ENCODE measurements at places on chromosomes 7 and 10.

DNA sequence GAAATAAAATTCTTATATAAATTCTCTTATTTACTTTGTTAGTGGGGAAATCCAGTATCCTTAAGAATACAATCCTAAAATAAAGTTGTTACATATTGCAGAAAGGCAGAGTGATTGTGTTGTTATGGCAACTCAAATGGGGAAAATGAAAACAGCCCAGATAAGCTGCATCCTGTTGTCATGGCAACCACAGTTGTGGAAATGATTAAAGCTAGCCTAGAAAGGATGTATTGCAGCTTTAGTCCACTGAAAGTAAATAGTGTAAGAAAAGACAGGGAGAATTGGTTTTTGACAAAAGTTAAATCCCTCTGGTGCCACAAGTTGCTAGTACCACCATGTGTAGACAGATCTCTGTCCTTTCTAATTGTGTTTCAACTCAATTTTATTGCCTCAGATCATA lies 43.2 kb downstream of the BTRC start:
- DNase-seq: peak; percentile 50

DNA sequence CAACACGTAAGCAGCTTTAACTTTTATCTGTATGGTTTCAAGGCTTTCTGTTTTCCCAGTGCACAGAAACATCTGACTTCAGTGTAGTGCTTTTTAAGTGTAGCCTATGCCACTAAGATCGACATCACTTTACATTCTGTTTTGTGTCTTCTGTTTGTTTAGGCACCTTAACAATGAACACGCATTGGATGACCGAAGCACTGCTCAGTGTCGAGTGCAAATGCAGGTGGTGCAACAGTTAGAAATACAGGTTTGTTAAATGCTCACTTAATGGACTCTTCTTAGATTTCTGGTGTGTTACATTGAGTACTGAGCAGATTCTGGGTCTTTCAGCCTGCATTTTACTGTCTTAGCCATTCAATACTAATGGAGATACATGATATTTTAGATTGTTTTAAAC lies 237.4 kb downstream of the FOXP2 start:
- no peak for DNase-seq

DNA sequence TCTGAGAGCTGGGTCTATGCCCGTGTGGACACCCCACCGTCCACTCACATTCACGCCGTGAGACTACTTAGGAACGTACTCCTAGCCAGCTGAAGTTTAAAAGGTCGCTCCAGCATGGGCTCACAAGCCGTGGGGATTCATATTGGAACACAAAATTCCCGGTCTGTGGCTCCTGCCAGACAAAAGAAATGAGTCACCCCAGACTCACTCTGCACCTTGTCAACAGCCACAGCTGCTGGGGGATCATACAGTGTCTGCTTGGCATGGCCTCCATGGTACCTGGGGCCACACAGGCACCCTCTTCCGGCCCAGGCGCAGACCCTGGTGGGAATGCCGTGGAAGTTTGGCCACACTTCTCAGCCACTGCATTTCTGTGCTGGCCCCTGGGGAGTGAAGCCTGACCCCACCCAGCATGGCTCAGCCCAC lies 228.4 kb downstream of the DNAJB6 start:
- DNase-seq: no peak

GRCh38 chr10:43206391-43207235 lies 60.3 kb downstream of the RASGEF1A start:
- no peak for DNase-seq

DNA sequence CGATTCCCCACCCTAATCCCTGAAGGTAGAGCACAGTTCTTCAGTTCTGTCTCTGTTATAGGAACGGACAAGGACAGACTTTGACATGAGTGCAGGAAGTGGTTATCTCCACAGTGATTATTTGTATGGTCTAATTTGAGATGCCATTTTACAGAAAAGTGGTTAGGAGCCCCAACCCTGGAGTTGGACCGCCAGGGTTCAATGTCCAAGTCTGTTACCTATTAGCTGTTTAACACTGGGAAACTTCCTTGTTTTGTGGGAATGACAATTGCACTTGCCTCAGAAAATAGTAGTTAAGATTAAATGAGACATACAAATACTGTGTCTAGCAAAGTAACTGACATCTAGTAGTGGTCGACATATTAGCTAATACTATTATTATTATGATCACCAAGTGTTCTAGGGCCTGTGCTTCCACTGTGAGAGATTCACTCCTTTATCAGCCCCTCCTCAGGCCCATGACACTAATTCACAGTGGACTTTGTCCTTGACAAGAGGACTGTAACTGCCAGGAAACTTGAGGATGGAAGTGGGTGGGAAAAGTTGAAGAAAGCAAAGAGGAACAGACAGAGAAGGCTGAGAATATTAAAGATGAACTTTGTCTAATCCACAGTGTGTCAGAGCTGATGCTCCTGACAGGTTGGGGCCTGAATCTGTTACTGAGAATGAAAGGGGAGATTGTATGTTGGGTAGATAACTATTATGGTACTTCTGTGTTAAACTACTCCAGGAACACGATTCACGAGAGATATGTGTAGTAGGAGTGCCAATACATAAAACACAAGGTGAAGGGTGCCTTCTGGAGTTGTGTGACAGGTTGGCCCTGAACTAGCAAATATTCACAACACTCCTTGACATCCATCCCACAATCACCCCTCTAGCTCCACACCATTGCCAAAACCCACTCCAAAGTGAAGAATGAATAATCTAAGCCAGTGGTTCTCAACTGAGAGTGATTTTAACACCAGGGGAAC lies 66.4 kb downstream of the TAC1 start:
- DNase-seq: no peak

GRCh38 chr7:5824297-5824610 lies 42.8 kb upstream of the RNF216 start:
- peak; percentile 21 for DNase-seq

DNA sequence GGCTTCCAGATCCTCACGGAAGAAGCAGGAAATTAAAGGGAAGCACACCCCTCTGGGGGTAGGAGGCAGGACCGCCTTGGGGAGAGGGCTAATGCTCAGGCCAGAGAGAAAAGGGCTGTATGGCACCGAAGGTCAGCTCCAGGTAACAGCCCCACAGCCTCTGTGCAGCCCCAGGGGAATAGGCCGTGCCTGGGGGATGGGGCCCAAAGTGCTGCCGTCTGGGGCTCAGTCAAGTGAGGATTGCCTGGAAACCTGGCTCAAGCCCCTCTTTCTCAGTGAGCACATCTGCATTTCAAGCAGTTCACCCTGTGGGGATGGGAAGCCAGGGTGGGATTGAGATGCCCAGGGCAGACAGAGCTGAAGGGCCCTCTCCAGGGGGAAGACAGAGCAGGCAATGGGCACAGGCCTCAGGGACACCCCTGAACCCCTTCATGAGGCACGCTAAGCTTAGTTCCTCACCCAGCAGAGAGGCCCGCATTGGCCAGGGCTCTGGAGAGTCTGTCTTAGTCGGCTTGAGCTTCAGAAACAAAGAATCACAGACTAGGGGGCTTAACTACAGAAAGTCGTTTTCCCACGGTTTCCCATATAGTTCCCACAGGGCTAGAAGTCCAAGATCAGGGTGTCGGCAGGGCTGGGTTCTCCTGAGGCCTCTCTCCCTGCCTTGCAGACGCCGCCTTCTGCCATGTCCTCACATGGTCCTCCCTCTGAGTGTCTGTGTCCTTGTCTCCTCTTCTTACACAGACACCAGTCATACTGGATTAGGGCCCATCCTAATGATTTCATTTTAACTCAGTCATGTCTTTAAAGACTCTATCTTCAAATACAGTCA lies 118.2 kb downstream of the PTPN20 start:
- no peak for DNase-seq

- DNase-seq: no peak
These were observed 55.8 kb downstream of the TACC2 start for GRCh38 chr10:122044713-122045112.

GRCh38 chr7:18941207-18941606 lies 176.2 kb downstream of the TWIST1 start:
- DNase-seq: no peak

DNA sequence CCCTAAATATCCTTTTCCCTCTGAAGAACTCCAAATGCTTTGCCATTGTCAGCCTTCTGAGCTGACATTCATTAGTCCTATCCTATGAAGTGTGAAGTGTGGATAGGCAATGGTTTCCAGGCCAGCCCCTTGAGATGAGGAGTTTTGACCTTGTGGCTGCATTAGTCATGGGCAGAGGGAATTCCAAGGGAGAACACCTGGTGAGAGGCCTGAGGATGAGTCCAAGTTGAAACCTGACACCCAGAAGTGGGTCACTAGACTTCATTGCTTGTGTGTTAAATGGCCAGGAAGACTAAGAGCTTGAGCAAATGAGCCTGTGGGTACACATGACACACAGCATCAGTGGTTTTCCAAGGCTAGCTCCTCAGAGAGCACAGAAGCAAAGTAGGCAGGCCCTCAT lies 260.8 kb downstream of the SKAP2 start:
- DNase-seq: no peak
